Activated CD8-positive, alpha-beta memory T cell treated with anti-CD3 and anti-CD28 coated beads, Interleukin-2, amount 10 ng/mL, durations not matched to agents 7 days and 5 days (primary cell): ENCODE measurements at places on chromosomes 4 and X.

DNA sequence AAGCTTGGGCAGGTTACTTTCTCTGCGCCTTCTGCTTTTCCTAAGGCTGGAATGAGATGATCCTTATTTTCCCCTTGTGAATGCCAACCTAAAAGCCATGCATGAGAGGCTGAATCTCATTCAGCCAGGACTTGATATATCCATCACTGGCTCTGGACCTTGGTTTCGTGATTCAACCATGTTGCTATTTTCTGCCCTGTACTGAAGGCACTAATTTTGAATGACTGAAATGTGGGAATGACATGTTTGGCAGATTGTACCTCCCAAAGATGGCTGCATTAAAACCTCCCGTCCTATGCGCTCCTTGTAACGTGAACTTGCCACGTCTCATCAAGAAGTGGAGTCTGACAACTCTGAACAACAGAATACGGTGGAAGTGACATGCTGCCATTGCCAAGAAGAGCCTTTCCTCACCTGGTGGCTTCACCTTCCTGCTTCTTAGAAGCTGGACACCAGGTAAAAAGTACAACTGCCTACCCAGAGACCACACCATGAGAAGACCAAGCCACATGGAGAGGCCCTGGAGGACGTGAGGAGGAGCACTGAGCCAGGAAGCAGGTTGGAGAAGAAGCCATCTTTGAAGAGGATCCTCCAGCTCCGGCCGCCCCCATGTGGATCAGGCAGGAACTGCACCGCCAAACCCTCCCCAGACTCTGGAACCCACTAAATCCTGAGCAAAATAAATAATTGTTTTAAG lies 174.5 kb downstream of the NSUN7 start:
- peaks cover 13% of the 10 kb centered on the region for H3K27me3 ChIP-seq
- peak; percentile 79 for DNase-seq
- H3K36me3 ChIP-seq = no peaks in the 10 kb centered on the region
- peaks cover 6% of the 10 kb centered on the region for H3K4me1 ChIP-seq
- peak overlapping the region; percentile 31 for H3K27ac ChIP-seq

DNA sequence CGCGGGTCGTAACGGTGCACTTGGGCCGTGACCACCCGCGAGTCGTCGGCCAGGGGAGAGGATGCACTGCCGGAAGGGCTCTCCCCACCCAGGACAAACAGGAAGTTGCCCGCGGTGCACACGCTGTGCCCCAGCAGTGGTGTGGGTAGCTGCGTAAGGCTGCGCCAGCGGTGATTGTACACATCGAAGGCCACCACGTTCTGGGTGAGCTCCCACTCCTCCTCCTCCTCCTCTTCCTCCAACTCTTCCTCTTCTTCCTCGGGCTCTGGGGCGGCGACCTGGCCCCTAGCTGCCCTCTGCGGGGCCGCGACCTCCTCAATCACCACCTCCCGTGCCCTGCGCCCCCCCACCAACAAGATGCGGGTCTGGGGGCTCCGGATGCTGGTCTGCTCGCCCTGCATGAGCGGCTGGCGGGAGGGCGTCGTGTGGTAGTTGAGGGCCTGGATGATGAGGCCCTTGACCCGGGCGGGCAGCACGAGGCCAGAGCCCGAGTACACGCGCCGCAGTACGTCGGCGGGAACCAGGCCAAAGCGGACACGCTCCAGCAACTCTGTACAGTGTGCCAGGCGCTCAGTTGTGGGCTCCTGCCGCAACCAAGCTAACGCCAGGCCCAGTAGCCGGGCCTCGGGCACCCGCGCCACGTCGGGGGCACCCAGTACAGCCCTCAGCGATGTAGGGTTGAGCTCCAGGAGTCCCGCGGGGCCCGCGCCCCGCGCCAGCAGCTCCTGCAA lies 1.4 kb downstream of the KLHL34 start:
- H3K36me3 ChIP-seq = no peaks in the 10 kb centered on the region
- DNase-seq = no peak
- peaks cover 10% of the 10 kb centered on the region for H3K27me3 ChIP-seq

DNA sequence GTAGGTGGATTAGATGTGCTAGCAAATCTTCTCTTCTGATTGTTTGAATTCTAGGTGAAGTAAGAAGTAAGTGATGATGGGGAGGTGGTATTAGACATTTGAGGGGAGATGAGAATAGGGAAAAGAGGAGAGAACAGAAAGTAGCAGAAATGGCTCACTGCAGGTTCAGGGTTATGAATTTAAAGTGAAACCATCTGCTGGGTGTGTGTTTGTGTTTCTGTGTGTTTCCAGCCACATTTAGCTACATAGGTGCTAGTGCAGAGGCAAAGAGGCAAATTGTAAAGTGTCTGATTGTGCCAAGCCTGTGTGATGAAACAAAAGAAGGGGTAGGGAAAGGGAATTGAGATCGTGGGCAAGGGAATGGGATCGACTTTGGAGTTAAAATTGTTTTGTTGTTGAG lies 50.6 kb downstream of the ZFX start:
- DNase-seq = no peak
- peaks cover 40% of the 10 kb centered on the region for H3K4me1 ChIP-seq
- H3K27me3 ChIP-seq = no peaks in the 10 kb centered on the region
- H3K36me3 ChIP-seq = peaks cover 32% of the 10 kb centered on the region

DNA sequence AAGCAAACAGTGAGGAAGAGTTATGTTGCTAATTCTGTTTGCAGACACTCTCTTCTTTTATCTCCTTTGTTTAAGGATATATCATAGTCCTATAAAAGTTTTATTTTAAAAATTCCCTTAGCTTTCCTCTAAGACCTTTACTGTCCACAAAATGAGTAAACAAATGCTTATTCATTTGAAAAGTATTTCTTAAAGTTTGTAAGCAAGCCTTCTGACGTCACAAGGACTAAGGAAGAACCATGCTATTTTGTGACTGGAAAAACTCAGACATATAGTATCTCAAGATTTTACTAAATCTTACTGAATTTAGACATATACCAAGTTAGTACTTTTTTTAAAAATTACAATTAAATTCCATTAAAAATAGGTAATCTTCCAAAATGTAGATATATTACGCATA lies 5.2 kb upstream of the RBMXL3 start:
- H3K4me3 ChIP-seq = no peak overlapping the region
- no peak for DNase-seq
- no peaks in the 10 kb centered on the region for H3K36me3 ChIP-seq
- H3K27me3 ChIP-seq = no peaks in the 10 kb centered on the region
- no peak overlapping the region for H3K27ac ChIP-seq
- no peaks in the 10 kb centered on the region for H3K4me1 ChIP-seq

DNA sequence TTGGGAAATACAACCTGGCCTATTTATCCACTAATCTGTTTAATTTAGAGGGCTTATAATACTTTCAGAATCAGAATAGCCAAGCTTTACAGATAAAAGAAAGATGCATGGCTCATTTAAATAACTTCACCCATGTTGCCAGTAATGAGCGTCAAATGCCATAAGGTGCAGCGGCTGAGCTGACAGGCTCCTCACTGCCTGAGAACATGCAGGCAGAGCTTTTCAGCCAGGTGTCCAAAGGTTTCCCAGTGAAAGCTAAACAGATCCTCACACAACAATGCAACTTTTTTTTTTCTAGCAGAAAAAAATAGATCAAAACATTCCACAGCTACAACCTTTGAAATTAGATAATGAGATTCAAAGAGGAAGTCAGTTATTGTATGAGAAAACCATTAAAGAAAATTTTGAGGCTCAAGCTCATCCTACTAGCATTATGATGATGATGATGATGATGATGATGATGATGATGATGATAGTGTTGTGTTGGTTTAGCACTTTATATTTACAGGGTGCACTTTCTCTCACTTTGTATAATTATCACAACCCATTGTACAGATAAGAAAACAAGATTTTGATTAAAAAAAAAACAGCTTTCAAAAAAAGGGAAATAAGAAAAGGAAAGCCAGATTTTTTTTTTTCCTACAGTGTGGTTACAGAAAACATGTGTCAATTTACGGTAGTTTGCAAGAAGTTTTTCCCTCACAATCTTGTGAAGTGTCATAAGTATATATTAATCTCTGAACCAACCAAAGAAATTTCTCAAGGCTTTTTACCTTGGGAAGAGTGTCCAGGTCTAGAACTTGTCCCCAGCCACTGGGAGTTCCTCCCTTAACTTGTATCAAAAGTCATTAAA lies 12.2 kb upstream of the TNIP3 start:
- peaks cover 42% of the 10 kb centered on the region for H3K4me1 ChIP-seq
- no peak for DNase-seq
- no peak overlapping the region for H3K4me3 ChIP-seq
- no peaks in the 10 kb centered on the region for H3K27me3 ChIP-seq
- peaks cover 50% of the 10 kb centered on the region for H3K36me3 ChIP-seq

DNA sequence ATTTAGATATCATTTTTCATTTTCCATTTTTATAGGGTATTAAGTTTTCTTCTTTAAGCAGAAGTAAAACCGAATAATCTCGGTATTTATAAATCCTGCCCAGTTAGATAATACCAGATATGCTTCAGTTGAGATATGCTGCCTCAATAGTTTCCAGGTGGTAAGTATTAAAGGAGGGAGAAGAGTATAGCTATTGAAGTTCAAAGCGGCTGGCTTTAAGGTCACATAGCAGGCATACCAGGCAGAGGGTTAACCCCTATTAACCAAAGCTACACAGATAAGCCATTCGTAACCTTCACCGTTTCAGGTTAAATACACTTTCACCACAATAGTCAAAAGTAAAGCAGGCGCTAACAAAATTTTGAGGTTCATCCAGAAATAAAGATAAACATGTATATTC lies 54.2 kb downstream of the EDNRA start:
- H3K4me3 ChIP-seq = no peak overlapping the region
- no peaks in the 10 kb centered on the region for H3K4me1 ChIP-seq
- no peak for DNase-seq
- H3K27me3 ChIP-seq = peaks cover 22% of the 10 kb centered on the region
- no peaks in the 10 kb centered on the region for H3K36me3 ChIP-seq

GRCh38 chr4:83009529-83009928 lies 1.1 kb downstream of the LIN54 start:
- no peak for DNase-seq
- peaks cover 14% of the 10 kb centered on the region for H3K36me3 ChIP-seq
- H3K27ac ChIP-seq = peak overlapping the region; percentile 96
- H3K4me1 ChIP-seq = peaks cover 48% of the 10 kb centered on the region

- no peak overlapping the region for H3K4me3 ChIP-seq
- H3K36me3 ChIP-seq = peaks cover 5% of the 10 kb centered on the region
- peaks cover 23% of the 10 kb centered on the region for H3K4me1 ChIP-seq
- H3K27ac ChIP-seq = no peak overlapping the region
- peak; percentile 68 for DNase-seq
Measured at GRCh38 chr4:48909697-48910096, 3.1 kb upstream of the OCIAD2 start.

DNA sequence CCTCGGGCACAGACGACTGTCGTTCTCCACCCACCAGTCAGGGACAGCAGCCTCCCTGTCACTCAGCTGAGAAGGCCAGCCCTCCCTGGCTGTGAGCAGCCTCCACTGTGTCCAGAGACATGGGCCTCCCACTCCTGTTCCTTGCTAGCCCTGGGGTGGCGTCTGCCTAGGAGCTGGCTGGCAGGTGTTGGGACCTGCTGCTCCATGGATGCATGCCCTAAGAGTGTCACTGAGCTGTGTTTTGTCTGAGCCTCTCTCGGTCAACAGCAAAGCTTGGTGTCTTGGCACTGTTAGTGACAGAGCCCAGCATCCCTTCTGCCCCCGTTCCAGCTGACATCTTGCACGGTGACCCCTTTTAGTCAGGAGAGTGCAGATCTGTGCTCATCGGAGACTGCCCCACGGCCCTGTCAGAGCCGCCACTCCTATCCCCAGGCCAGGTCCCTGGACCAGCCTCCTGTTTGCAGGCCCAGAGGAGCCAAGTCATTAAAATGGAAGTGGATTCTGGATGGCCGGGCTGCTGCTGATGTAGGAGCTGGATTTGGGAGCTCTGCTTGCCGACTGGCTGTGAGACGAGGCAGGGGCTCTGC lies 7.9 kb upstream of the MSANTD1 start:
- H3K4me1 ChIP-seq = peaks cover 14% of the 10 kb centered on the region
- H3K27ac ChIP-seq = no peak overlapping the region
- H3K36me3 ChIP-seq = no peaks in the 10 kb centered on the region
- H3K4me3 ChIP-seq = no peak overlapping the region
- DNase-seq = no peak

DNA sequence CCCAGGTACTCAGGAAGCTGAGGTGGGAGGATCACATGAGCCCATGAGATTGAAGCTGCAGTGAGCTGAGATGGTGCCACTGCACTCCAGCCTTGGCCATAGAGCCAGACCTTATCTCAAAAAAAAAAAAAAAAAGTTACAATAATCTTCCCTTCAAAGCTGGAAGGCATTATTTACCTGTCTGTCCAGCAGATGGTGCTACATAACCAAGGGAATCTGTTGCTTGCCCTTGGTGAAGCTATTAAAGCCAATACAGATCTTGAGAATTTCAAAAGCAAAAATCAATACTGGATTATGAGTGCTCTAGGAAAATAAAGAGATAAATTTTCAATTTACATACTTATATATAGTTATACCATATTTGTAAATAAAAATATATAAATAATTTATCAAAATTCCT lies 25.9 kb downstream of the PKD2 start:
- no peak overlapping the region for H3K27ac ChIP-seq
- H3K36me3 ChIP-seq = peaks cover 14% of the 10 kb centered on the region
- peak; percentile 62 for DNase-seq
- H3K4me3 ChIP-seq = no peak overlapping the region
- H3K4me1 ChIP-seq = peaks cover under 1% of the 10 kb centered on the region

GRCh38 chrX:11431786-11432185 lies 138.6 kb downstream of the AMELX start:
- H3K4me1 ChIP-seq = no peaks in the 10 kb centered on the region
- DNase-seq = no peak
- no peaks in the 10 kb centered on the region for H3K36me3 ChIP-seq

DNA sequence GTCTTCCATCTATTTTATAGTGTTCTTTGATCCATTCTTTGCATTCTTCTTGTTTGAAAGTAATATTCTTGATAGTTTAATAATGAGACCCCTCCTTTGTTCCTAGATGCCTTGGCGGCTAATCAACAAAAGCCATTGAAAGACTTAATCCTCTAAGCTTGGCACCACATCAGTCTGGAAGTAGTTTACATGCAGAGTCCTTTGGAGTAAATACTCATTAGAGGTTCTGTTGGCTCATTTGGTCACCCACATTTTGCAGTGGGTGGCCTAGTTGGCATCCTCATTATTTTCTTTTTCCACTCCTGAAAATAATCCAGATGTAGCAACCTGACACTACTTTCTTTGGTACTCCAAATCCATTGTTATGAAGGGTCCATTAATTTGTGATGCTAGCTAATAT lies 64.5 kb downstream of the DKK2 start:
- H3K27ac ChIP-seq = no peak overlapping the region
- DNase-seq = no peak

- DNase-seq = no peak
- no peak overlapping the region for H3K4me3 ChIP-seq
- H3K36me3 ChIP-seq = peaks cover 15% of the 10 kb centered on the region
- no peaks in the 10 kb centered on the region for H3K4me1 ChIP-seq
- H3K27me3 ChIP-seq = no peaks in the 10 kb centered on the region
- H3K27ac ChIP-seq = no peak overlapping the region
Measured at GRCh38 chr4:142091691-142092182, 455.4 kb downstream of the IL15 start.

DNA sequence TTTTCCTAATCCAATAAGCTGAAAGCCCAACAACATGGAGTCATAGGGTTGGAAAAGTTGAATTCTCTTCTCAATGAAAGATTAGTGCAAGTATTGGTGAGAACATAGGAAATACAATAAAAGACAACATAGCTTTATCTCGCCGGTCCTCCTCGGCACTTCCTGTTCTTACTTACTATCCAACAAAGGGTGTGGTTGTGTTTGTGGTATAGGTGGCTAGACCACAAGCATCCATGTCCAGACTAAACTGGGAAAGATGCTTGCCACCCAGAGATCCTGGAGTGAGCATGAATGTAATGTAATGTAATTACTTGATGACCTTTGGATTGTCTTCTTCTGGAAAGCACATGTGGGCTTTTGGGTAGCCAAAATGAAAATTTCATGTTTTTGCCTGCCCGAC lies 223.8 kb downstream of the CPE start:
- no peak overlapping the region for H3K27ac ChIP-seq
- no peaks in the 10 kb centered on the region for H3K27me3 ChIP-seq
- H3K36me3 ChIP-seq = no peaks in the 10 kb centered on the region
- H3K4me3 ChIP-seq = no peak overlapping the region
- H3K4me1 ChIP-seq = no peaks in the 10 kb centered on the region
